ENCODE measurements at places on chromosomes 4 and X.
A peak's percentile ranks its signal among the peaks of the same experiment; 100 is the strongest.

DNA sequence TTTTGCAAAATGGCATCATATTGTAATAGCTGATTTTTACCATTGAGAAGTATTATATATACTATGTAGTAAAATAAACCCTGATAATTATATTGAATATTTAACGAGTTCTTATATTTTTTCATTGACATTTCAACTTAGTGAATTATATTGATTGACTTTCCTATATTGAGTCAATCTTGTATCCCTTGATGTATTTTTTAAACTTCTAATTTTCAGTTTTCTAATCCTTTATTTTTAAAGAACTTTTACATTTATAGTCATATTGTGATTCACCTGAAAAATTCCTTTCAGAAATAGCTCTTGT is 54.4 kb downstream of the CXCL1 start:
- DNase-seq, result no peak

- no peak for DNase-seq
Observed at GRCh38 chrX:72125331-72126047, 6.2 kb downstream of the RTL5 start.

- peak; percentile 58 for DNase-seq
Observed at GRCh38 chr4:4383085-4383484, 3.8 kb upstream of the NSG1 start.

DNA sequence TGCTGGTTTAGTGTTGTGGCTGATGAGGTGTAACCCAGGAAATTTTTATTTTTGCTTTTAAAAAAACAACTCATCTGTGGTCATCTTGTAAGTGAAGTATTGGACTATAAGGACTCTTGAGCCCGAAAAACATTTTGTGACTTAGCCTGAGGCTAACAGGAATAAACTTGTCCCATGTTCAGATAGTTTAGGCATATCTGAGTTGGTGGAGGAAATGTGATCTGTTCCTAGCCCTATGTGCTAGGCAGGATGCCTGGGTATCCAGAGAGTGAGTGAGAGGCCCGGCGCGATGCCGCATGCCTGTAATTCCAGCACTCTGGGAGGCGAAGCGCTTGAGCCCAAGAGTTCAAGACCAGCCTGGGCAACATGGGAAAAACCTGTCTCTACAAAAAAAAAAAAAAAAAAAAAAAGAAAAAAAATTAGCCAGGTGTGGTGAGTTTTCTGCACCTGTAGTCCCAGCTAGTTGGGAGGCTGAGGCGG is 3.7 kb downstream of the SMS start:
- DNase-seq, result no peak

GRCh38 chrX:47751670-47752069 is 85.0 kb upstream of the ZNF81 start:
- DNase-seq, result peak; percentile 55

- no peak for DNase-seq
Observed at GRCh38 chr4:10186228-10187214, 69.9 kb upstream of the WDR1 start.

DNA sequence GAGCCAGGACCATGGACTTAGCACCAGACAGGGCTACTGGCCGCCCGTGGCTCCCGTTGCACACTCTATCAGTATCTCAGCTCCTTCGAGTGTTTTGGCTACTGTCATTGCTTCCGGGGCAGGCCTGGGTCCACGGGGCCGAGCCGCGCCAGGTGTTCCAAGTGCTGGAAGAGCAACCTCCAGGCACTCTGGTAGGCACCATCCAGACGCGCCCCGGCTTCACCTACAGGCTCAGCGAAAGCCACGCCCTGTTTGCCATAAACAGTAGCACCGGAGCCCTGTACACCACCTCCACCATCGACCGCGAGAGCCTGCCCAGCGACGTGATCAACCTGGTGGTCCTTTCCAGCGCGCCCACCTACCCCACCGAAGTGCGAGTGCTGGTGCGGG is 1.6 kb downstream of the FAT4 start:
- peak; percentile 66 for DNase-seq

- DNase-seq, result no peak
Observed at GRCh38 chr4:140789759-140790158, 33.6 kb upstream of the TBC1D9 start.

DNA sequence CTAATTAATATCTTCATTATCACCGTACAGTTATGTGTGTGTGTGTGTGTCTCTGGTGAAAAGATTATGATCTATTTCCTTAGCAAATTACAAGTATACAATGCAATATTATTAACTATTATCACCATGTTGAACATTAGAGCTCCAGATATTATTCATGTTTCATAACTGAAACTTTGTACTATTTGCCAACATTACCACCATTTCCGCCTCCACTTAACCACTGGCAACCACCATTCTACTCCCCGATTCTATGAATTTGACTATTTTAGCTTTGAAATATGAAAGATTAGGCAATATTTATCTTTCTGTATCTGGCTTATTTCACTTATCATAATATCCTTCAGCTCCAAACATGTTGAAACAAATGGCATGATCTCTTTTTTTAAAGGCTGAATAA is 717.9 kb downstream of the ARAP2 start:
- DNase-seq, result no peak

- DNase-seq, result no peak
Observed at GRCh38 chrX:110759785-110760184, 35.8 kb downstream of the CHRDL1 start.

- no peak for DNase-seq
Observed at GRCh38 chr4:26242451-26242850, 78.4 kb upstream of the RBPJ start.

DNA sequence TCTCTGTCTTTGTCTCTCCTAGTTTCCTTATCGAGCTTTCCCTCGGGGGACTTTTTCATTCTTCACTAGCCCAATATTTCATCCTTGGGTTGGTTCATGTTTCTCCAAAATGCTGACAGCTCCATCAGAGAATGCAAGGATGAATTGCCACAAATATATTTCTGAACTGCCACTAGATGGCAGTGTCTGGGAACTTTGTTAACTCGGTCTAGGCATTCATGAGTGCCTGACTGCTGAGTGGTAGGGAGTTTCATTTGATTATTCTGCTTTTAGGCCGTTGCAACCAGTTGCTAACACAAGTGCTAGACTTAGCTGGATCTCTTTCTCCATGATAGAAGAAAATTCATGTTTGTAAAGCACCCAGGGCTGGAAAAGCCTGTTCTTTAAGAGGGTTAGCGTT is 73.5 kb upstream of the RAP2C start:
- DNase-seq, result no peak

GRCh38 chr4:78336093-78336943 is 215.3 kb upstream of the ANXA3 start:
- no peak for DNase-seq

DNA sequence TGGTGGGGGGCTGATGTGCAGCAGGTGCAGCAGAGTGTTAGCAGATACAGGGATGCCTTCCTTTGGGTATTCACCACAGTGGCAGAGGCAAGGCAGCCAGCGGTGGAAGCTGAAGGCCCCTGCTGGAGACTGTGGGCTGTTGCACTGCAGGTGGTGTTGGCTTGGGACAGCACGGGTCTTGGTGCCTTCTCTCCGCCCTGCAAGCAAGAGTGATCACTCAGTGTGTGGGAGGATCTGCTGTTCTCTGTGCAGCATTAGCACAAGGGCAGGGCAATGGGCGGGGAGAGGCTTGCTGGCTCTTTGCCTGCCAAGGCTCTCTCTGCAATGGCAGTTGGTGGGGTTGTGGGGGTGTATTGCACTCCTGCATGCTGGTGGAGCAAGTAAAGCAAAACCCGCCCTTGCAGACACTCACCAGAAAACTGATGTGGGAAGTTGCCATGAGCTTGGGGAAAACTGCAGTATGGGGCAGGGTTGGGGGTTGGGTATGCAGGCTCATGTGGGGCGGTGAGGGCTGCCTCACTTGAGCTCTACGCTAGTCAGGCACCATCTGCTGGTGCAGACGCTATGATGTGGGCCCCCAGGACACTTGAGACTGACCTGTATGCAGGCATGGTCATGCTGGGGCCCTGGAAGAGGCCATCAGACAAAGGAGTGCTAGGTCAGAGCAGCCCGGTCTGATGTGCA is 820.8 kb upstream of the GRIA3 start:
- no peak for DNase-seq

DNA sequence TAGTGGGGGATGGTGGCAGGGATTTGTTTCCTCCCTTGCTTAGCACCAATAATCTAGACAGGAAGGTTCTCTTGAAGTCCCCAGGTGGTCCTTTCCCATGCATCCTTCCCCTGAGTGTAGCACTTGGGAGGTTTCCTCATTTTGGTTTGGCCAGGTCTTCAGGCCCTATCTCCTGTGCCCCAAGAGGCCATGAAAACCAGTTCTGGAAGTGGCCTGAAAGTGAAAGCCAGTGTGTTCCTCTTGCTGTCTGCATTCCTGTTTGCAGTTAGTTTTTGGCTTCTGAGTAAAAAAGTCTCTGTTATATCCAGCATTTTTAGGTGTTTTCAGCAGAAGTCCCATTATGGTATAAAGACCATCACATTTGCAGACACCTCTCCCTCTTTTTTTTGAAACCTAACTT is 59.5 kb downstream of the MTM1 start:
- DNase-seq, result no peak

- DNase-seq, result no peak
Observed at GRCh38 chr4:6972911-6973310, 63.3 kb downstream of the TBC1D14 start.
